ENCODE measurements at places on chromosomes 5 and 9.

GRCh38 chr9:26579056-26579455 is 313.5 kb downstream of the CAAP1 start:
- H3K27ac ChIP-seq = no peak overlapping the region
- H3K36me3 ChIP-seq = no peaks in the 10 kb centered on the region
- no peak overlapping the region for H3K4me3 ChIP-seq
- H3K27me3 ChIP-seq = no peaks in the 10 kb centered on the region

DNA sequence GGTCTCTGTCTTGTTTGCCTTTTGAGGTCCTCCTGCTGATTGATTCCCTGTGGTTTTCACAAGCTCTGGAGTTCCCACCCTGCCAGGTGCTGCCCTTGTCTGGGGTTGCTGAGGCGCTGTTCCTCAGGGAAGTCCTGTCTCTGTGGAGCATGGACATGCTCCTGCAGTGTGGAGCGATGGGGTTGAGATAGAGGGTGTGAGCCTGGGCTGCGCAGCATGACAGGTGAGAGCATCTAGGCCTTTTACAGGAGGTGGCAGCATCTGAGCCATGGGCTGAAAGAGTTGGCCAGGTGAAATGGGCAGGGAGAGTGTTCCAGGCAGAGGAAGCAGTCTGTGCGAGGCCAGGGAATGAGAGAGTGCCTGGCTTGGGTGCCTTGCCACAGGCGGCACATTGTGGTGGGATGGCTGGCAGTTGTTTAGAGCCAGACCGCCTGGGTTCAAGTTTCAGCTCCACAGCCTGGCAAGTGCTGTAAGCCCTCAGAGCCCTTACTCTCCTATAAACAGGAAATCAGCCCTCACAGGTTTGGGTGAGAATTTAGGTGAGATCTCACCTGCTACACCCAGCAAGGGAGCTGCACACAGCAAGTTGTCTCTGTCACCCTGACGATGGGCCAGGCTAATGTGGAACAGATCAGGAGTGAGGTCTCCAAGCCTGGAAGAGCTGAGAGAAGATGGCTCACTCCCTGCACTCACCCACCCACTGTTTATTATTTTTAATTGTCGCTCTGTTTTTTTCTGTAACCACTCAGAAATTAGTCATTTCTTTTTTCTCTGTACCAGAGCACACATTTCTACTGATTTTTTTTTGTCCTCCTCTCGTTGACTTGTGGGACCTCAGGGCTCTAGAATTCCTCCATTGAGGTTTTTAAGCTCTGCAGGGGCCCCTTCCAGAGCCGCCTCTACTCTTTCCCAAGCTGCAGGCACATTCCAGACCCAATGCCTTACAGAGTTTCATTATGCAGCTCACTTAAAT is 19.6 kb downstream of the TCOF1 start:
- no peak overlapping the region for H3K4me3 ChIP-seq
- H3K36me3 ChIP-seq = peaks cover 100% of the 10 kb centered on the region
- DNase-seq = no peak
- no peaks in the 10 kb centered on the region for H3K27me3 ChIP-seq
- no peak overlapping the region for H3K27ac ChIP-seq

DNA sequence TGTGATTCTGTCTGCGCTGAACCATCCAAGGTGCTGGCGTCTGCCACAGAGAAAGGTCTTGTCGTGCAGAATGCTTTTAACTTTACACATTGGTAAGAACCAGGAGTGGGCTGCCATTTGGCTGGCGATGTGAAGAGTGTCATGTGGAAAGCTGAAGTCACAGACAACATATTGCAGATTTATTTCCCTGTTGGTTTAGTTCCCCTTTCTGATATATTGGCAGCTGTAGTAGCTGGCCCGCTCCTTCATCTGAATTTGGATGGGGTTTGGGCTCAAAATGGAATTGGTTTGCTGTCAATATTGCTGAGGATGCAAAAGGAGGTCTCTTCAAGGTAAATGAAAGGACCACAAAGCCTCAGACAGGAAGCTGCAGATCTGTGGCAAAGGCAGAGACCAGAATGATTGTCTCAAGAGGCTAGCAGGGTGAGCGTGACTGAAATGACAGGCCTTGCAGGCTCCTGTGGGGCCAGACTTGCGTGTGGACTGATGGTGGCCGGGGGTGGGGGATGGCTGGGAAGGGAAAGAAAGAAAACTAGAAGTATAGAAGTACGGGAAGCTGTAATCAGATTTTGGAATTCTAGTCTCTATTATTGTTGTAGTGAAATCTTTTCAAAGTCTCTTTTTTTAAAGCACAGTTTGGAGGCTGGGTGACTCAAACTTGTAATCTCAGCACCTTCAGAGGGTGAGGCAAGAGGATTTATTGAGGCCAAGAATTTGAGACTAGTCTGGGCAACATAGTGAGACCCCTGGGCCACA is 25.1 kb upstream of the CD180 start:
- H3K27me3 ChIP-seq = no peaks in the 10 kb centered on the region
- no peaks in the 10 kb centered on the region for H3K36me3 ChIP-seq
- H3K4me1 ChIP-seq = peaks cover 2% of the 10 kb centered on the region
- no peak for DNase-seq

GRCh38 chr5:22842574-22842973 is 10.6 kb downstream of the CDH12 start:
- H3K27ac ChIP-seq = no peak overlapping the region
- H3K4me1 ChIP-seq = no peaks in the 10 kb centered on the region
- H3K27me3 ChIP-seq = no peaks in the 10 kb centered on the region
- H3K4me3 ChIP-seq = no peak overlapping the region

DNA sequence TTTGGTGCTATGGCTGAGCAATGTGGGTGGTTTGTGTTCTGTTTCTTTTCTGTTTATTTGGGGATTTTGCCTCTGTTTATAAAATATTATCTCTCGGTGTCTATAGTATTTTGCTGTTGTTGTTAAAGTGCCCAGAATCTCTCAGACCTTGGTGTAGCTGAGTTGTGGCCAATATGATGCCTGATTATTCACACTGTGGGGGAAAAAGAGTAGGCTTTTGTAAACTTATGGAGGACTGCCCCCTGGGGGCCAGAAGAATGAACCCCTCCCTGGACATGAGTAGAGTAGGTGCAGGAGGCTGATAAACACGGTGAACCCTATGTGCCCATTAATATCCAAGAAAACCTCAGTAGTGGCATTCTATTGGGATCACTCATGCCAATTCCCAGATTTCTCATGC is 49.0 kb upstream of the DPYSL3 start:
- H3K27me3 ChIP-seq = no peaks in the 10 kb centered on the region
- H3K36me3 ChIP-seq = no peaks in the 10 kb centered on the region
- no peak for DNase-seq
- H3K27ac ChIP-seq = no peak overlapping the region
